T-helper 1 cell (primary cell): ENCODE measurements at places on chromosomes 12 and 14.

GRCh38 chr12:20006871-20007730 is 361.2 kb upstream of the PDE3A start:
- DNase-seq = no peak

DNA sequence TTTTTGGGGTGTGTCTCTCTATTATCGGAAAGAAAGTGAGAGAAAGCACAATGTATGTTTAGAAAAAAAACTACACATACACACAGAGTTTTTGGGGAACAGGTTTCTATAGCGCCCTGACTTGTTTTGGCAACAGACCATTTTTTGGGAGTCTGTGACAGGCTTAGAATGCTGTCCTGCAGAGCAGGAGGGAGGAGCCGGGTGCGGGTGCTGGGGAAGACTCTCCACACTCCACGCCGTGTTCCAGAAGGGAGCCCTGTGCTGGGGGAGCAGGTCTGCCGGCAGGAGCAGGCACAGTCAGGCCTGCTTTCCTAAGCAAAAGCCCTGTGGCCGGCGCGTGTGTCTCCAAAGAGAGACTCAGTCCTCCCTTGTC is 26.5 kb downstream of the CD9 start:
- DNase-seq = no peak

- no peak for DNase-seq
Measured at GRCh38 chr14:89190765-89191513, 226.1 kb downstream of the FOXN3 start.

- no peak for DNase-seq
Measured at GRCh38 chr14:24255931-24256711, 6.9 kb downstream of the TGM1 start.

GRCh38 chr14:101854366-101854765 is 92.9 kb downstream of the PPP2R5C start:
- DNase-seq = no peak

DNA sequence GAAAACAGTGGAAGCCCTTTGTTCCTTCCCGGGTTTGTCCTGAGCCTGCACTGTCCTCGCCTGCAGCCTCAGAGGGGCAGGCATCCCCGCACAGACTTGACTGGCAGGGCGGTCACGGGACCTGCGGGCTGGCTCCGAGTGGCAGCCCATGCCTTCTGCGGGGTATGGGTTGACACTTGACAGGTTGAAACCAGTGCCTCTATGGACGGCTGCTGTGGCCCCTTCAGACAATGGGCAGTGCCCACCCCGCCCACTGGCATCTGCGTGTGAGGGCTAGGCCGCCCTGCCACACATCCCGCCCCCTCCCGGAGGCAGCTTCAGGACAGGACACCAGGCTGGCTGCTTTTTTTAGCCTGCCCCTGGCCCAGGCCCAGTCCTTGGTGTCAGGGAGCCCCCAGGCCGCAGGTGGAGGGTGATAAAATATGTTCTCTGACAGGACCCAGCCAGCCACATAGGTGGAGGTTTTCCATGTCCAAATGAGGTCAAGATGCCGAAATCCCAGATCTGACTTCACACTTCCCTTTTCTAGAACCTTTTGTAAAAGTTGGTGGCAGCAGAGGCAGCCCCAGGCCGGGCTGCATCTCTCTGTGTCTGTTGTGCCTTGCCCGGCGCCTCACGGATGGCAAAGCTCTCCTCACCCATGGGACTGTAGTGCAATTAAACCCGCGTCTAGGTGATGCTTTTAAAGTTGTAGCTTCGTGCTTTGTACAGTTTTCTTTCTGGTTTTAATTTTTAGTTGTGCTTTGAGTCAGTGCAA is 10.0 kb downstream of the ANKRD9 start:
- no peak for DNase-seq

GRCh38 chr12:122834921-122835749 is at the start of gene HIP1R:
TSS of gene HIP1R (plus strand) at chr12:122835457. CDS start at chr12:122835551, 94 bp downstream.
- DNase-seq = peak; percentile 45

DNA sequence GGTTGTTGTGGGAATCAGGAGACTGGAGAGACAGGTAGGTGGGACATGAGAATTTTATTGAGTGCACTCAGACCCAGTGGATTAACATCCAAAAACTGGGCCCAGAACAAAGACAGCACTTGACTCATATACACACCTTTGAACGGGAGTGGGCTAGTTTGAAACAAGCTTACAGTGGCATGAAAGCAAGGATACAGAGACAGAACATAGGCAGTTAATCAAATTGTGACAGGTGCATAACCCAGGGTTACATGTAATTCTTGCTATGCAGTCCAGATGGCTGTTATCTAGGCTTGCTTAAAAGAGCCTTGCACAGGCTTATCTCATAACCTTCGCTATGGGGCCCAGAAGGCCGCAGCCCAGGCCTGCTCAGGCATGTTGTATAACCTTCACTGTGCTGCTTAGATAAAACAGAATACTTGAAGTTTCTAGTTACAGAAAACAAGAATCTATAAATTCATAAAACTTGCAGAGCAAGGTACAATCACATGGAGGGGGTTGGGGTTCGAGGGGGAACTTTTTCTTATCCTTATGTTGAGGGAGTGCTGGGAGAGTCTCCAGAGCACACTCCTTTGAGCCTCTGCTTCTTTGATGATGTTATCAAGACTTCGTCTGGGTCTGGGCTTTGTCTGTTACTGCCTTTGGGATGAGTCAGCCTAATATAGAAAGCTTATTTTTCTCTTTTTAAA is 81.7 kb downstream of the TNFAIP2 start:
- DNase-seq = no peak

DNA sequence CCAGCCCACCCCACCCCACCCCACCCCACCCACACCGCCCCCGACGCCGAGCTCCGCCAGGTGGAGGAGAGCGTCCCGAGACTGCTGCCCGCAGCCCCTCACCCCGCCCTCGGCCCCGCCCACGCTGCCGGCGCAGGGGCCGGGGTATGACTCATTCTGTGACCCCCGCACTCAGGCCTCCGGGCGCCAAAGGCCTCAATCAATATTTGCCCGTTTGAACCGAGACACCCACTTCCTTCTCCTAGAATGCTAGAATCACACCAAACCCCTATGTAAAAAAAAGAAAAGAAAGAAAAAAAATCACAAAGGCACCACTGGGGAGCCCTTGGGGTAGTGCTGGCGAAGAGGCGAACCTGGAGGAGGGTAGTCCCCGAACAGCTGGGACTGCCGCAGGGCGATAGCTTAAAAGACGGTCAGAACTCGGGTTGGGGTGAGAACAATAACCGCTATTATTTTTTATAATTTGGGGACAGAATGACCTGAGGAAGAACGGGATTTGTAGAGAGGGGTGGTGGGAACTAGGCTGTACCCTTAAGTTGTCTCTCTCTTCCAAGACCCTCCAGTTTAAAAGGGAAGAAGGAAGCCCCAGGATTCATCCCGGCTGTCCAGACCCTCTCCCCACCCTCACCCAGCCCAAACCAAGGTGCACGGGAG is 894 bp downstream of the KRT8 start:
- no peak for DNase-seq

- no peak for DNase-seq
Measured at GRCh38 chr14:44607701-44608100, 100.6 kb upstream of the FSCB start.

DNA sequence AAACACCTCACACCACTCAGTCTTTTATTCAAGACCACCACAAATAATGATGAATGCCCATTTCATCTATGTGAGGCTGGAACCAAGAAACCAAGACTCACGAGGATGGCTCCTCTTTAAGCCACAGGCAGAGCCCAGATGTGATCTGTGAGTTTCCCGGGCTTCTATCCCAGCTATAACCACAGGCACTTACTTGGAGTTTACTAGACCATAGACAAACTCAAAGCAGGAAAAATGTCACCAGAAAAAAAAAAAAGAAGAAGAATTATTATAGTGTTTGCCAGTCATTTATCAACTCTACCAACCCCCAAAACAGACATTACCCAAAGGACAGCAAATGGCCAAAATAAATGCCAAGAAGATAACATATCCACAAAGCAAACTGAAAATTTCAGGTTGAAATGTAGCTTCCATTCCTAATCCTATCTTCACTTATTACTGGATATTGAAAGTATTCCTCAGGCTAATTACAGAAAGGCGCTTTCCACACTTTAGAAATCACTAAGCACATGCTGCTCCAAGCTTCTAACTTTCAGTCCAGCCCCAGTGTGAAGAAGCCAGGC is 44.7 kb downstream of the ZFYVE1 start:
- no peak for DNase-seq

- no peak for DNase-seq
Measured at GRCh38 chr14:65833267-65833880, 420.8 kb downstream of the FUT8 start.

- DNase-seq = no peak
Measured at GRCh38 chr12:68334132-68334531, 2.0 kb upstream of the MDM1 start.

- no peak for DNase-seq
Measured at GRCh38 chr12:7101047-7101693, 7.8 kb downstream of the C1RL start.

DNA sequence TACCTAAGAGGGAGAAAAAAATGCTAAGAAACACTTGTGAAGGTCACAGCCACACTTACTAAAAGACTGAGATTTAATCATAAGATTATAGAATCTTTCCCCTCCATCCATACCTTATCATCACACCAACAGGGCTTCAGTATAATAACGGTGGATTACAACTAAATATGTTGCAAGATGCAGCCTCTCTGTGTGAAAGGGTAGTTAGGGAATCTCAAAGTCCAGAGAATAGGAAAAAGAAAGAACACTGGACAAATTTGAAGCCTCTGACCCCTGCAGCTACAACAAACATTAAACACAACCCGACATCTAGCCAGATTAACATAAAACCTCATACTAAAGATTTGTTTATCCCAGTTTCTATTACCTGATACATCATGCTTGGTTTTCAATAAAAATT is 181.0 kb downstream of the C12orf42 start:
- DNase-seq = no peak
